ENCODE measurements at places on chromosomes 3 and 15.

GRCh38 chr15:35540885-35541284 lies 5.1 kb downstream of the DPH6 start:
- DNase-seq, result no peak

DNA sequence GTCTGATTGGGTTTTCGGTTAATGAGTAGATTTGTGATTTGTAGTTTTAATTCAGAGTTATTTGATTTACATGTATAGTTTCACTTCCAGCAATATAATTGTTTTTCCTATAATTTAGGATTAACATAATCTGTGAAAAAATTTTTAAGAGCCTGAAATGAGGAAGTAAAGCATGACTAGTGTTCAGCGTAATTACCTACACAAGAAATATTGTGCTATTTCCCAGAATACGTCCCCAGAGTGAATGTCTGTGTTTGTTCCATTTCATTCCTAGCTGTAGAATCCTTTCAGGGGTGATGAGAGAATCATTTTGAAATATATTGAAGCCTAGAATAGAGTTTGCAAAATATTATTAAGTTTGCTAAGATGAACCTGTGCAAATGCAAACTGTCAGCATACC lies 247.1 kb downstream of the BBX start:
- no peak for DNase-seq

- no peak for DNase-seq
Observed at GRCh38 chr15:65027593-65027992, 1.8 kb downstream of the MTFMT start.

GRCh38 chr3:49670940-49671290 lies 3.2 kb upstream of the APEH start:
- DNase-seq, result no peak

DNA sequence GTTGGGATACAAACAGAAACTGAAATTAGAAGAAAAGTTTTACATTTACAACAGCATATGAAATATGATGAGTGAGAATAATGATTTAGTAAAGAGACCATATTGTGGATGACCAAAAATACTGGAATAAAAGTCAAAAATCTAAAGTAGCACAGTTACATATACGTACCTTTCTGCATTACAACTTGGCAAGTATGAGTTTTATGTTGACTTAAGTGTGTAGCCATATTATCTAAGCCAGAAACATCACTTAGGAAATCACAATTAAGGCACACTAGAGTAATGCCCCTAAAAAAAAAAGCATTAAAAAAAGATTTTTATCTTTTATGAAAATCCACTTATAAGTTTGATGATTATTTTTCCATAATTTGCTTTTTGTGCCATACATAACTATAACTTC lies 79.1 kb downstream of the ZNF280D start:
- no peak for DNase-seq

DNA sequence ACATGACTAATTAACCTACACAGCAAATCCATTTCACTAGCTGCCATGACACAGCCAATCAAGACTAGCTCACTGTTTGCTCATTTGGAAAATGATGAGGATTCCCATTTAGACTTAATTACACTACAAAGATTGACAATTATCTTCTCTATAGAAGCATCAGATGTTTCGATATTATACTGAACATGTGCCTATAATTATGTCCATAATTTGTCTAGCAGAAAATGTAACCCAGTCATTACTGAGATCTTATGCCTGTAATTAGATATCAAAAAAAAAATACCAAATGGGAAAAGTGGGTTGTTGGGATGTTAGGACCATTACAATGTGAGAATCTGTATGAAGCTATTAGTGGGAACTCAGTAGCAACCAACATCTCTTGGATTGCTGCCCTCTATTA lies 344.2 kb upstream of the MCTP2 start:
- DNase-seq, result no peak

GRCh38 chr15:29223640-29224039 lies 46.0 kb downstream of the NSMCE3 start:
- no peak for DNase-seq

DNA sequence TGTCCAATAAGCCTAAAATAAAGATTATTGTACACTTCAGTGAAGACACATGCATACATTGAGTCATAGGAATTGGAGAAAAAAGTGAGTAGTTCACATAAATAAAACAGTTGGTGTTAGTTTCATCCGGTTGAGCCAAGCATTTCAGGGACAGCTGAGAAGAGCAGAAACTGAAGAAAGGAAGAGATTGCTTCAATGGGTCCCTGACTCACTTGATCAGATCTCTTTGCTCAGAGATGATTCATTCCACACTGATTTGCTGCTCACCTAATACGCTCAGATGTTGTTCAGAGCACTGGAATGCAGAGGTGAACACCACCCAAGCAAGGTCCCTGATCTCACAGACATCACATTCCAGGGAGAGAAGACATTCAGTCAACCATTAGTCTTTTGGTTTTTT lies 93.7 kb downstream of the RAD18 start:
- DNase-seq, result no peak

- DNase-seq, result no peak
Observed at GRCh38 chr3:161339517-161340500, 31.5 kb downstream of the SPTSSB start.

GRCh38 chr3:150036780-150037179 lies 66.1 kb upstream of the PFN2 start:
- no peak for DNase-seq

DNA sequence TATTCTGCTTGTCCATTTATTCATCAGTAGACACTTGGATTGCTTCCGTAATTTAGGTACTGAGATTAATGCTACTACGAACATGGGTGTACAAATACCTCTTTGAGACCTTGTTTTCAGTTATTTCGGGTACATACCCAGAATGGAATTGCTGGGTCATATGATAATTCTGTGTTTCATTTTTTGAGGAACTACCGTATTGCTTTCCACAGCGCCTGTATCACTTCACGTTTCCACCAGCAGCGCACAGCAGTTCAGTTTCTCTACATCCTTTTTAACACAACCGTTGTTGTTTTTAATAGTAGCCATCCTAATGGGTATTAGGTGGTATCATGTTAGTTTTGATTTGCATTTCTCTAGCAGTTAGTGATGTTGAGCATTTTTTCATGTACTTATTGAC lies 9.5 kb downstream of the PAK2 start:
- DNase-seq, result no peak

GRCh38 chr3:124118397-124118796 lies 126.5 kb upstream of the ROPN1 start:
- peak; percentile 3 for DNase-seq

- no peak for DNase-seq
Observed at GRCh38 chr15:77009646-77010311, 14.9 kb downstream of the PSTPIP1 start.

DNA sequence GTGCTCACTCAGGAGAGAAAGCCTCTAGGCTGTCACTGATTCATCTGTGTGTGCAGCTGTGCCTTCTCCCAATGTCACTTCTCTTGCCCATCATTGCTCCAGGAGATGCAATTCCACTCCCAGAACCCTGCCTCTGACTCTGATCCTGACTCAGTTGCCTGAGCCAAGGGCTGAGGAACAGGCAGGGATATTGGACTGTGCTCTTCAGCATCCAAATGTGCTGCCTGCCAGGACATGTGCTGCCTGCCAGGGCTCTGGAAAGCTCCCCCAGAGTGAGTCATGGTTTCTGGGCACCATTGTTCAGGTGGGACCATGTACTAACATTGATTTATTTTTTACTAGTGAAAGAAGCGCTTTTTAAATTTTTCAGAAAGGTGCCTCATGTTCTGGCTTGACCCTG lies 71.0 kb downstream of the TRIM42 start:
- DNase-seq, result no peak

DNA sequence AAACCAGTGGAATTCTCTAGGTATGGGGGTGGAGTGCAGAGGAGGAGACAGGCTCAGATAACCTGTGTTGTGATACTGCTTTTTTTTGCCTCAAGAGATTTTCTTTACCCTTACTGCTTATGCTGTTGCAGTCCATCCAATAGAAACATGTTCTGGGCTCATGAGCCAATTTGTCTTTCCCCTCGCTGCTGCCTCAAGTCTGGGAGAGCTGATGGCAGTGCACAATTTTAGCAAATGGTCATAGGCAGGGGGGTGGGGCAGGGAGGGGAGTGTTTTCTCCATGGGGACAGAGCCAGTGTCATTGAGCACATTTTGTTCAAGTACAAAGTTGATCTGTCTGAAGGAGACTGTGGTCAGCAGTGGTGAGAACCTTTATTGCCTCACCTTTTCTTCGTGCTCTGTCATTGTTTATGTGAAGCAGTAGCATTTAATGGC lies 134.9 kb downstream of the MBNL1 start:
- DNase-seq, result peak; percentile 39

- no peak for DNase-seq
Observed at GRCh38 chr3:23668430-23668904, 137.3 kb upstream of the UBE2E1 start.

DNA sequence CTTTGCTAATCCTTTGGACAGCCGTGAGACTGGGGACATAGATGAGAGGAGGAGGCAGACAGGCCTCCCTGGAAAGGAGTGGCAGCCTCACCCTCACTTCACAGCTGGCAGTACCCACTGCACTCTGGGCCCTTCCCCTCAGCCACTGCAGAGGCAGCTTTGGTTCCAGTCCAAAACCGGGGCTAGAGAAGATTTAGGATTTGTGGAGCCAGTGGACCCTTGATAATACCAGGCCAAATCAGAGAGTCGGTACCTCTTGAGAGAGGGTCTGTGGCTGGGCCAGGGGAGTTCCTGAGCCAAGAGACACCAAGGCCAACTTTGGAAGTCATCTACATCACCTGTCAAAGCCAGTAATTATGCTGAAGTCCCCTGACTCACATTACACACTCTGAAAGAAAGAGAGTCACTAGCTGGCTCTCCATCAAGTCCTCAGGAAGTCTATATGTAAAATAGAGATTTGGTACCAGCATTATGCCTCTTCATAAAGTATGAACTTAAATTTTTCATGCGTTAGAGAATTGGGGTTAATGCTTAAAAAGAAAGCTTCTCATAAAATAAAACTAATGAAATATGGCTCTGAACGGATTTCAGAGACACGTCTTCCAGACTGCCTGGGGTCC lies 244.1 kb upstream of the SEMA6D start:
- no peak for DNase-seq

GRCh38 chr15:34496207-34496995 lies 58.8 kb upstream of the GOLGA8A start:
- no peak for DNase-seq

GRCh38 chr3:191070762-191071403 lies 128.2 kb upstream of the OSTN start:
- no peak for DNase-seq

- DNase-seq, result no peak
Observed at GRCh38 chr3:38169027-38169317, 3.6 kb downstream of the OXSR1 start.

DNA sequence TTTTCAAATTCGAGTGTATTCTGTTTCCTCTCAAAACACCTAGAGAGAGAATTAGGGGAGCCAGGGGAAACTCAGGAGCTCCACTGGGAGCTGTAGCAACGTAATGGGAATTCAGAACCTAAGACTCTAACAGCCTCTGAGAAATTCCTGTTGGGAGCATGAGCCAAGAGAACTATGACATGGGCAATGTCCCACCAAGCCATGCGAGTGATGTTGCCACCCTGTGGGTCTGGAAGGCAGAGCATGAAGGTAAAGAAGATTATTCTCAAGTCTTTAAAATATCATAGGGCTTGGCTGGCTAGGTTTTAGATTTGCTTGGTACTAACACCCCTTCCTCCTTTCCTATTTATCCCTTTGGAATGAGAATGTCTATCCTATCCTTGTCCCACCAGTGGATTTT lies 392.6 kb upstream of the ADAMTS9 start:
- no peak for DNase-seq

GRCh38 chr3:134737516-134737915 lies 57.5 kb upstream of the EPHB1 start:
- DNase-seq, result no peak

- no peak for DNase-seq
Observed at GRCh38 chr15:99507016-99507503, 58.7 kb upstream of the MEF2A start.

- DNase-seq, result no peak
Observed at GRCh38 chr3:16504242-16504641, 9.3 kb downstream of the RFTN1 start.

DNA sequence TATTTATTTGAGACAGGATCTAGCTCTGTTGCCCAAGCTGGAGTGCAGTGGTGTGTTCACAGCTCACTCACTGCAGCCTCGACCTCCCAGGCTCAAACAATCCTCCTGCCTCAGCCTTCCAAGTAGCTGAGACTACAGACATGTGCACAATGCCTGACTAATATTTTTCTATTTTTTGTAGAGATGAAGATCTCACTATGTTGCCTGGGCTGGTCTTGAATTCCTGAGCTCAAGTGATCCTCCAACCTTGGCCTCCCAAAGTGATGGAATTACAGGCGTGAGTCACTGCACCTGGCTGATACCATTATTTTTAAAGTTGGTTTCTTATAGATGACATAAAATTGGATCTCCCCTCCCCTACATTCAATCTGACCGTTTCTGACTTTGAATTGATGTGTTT lies 139.5 kb upstream of the RGMA start:
- DNase-seq, result no peak

DNA sequence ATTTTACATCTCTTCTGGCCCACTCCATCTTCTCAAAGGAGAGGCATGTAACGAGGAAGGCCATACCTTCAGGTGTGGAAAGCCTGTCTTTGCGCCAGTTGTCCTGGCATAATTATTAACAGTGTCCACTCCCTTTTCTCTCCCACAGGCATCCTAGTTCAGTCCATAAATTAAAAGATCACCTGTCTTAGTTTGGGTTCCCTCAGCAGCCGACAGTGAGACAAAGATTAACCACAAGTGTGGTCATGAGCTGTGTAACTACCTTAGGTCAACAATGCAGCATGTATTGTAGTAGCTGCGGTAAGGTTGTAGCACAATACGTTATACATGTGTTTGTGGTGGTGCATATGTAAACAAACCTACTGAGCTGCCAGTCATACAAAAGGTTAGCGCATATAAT lies 103.3 kb upstream of the GALNT15 start:
- no peak for DNase-seq

DNA sequence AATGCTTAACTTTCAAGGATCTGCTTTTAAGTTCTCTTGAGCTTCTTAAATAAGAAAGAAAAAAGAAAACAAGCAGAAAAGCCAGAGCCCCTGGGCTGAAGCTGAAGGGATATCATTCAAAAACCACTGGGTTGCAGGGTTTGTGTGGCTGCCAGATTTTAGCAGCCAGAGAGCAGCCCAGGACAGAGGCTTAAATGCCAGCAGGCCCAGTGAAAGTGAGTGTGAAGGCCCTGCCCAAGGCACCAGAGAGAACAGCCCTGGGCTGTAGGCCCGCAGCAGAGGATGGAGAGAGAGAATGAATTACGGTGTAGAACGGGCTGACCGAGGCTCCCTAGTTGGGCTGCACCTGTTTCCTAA lies 106.3 kb upstream of the BOC start:
- DNase-seq, result peak; percentile 60

GRCh38 chr3:143476965-143477640 lies 357.5 kb downstream of the CHST2 start:
- DNase-seq, result no peak

- DNase-seq, result no peak
Observed at GRCh38 chr15:66681395-66681794, 20.6 kb upstream of the SMAD6 start.

DNA sequence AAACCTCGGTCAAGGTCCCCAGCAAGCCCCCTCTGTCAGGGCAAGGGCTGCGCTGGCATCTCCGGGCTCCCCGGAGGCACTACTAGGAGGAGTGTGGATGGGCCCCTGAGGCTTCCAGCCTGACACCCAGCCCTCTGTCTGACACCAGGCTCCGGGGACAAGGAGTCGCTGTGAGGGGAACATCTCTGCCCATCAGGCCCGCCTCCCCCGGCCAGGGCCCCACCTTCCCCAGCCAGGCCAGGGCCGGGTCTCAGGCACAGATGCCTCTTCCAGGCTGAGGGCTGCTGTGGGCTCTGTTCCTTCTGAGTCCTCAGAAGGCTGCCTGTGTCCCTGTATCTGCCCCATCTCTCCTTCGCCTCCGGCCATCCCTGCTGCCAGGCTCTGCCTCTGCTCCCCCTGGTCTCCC lies 15.8 kb downstream of the CSPG4 start:
- DNase-seq, result no peak

All from head of caudate nucleus (tissue), 42 donors.